Endothelial cell (in vitro differentiated cells): ENCODE measurements at places on chromosomes 13 and 19. TPM values are rescaled to one million over a fixed set of nuclear protein-coding genes. Genes with fewer than 3 reads are reported as not detected.

Gene RASGRP4
- 8.1 TPM for total RNA-seq

DNA sequence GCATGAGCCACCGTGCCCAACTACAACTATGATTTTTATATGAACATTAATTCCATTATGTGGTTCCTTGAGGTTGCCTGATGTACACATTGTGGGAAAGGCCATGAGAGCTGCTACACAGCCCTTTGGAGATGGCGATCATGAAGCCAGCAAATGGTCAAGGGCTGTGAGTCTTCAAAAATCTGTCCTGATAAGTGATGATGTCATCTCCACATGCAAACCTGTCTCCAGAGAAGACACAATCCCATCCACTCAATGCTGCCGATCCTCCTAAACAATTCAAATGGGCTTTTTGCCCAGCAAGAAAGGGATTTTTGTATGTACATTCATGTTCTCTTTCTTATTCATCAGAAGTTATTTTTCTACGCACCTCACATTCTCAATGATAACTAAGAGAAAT, 17.6 kb downstream of the SIGLEC7 start:
- DNase-seq, result no peak

- DNase-seq, result peak; percentile 80
These were observed 7.9 kb upstream of the LINGO3 start for GRCh38 chr19:2315818-2316353.

DNA sequence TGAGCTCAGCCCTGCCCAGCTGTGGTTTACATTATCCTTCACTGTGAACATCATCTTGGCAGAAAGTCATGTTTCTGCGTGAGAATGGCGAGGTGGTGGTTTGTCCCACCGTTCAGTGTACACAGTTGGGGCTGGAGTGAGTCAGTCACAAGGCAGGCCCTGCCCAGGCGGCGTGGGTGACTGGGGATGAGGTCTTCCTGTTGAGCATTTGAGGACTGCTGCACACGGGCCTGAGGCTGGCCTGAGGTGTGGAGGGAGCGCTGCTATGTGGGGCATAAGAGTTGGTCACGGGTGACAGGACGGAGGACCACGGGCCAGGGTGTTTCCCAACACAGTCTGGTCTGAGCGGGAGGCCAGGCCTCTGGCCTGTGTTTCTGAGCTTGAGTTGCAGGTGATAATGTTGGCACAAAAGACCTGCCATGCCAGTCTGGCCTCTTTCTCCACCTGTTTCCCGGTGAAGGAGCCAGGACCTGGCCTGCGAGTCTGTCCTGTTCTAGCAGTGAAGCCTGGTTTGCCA, 13.4 kb upstream of the C19orf33 start:
- no peak for DNase-seq

- DNase-seq, result no peak
These were observed 4.6 kb downstream of the SMARCA4 start for GRCh38 chr19:10965398-10965797.

GRCh38 chr13:38348861-38349389, 726 bp upstream of the UFM1 start:
- no peak for DNase-seq
